Left lobe of liver (tissue), 2 donors: ENCODE measurements at places on chromosomes 11 and 22. TPM values are rescaled to one million over a fixed set of nuclear protein-coding genes. Genes with fewer than 3 reads are reported as not detected.
A peak's percentile ranks its signal among the peaks of the same experiment; 100 is the strongest.

DNA sequence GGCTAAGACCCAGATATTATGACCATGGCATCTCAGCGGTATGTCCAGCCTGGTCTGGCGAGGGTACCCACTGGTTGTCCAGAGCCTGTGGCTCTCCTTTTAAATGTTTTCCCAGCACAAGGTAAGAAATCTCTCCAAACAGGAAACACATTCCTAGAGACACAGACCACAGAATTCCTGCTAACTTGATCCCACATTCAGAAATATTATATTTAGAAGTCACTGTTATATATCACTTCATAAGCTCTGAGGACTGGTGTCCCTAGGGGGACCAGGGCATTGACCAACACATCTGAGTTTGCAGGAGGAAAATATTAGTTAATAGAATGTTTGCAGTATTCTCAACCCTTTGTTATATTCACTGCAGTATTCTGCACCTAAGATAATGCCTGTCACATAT lies 23.1 kb downstream of the TMPRSS13 start:
- DNase-seq, result no peak

- DNase-seq, result no peak
Observed at GRCh38 chr11:64216879-64217278, 9.1 kb downstream of the TRPT1 start.

- no peak for DNase-seq
Observed at GRCh38 chr22:45769569-45770210, 98.1 kb downstream of the ATXN10 start.

Gene ATP5MG
- 94.9 TPM for total RNA-seq

Gene CASP1
- total RNA-seq, result 5.4 TPM

- no peak for DNase-seq
Observed at GRCh38 chr11:1277936-1278512, 31.4 kb downstream of the TOLLIP start.

DNA sequence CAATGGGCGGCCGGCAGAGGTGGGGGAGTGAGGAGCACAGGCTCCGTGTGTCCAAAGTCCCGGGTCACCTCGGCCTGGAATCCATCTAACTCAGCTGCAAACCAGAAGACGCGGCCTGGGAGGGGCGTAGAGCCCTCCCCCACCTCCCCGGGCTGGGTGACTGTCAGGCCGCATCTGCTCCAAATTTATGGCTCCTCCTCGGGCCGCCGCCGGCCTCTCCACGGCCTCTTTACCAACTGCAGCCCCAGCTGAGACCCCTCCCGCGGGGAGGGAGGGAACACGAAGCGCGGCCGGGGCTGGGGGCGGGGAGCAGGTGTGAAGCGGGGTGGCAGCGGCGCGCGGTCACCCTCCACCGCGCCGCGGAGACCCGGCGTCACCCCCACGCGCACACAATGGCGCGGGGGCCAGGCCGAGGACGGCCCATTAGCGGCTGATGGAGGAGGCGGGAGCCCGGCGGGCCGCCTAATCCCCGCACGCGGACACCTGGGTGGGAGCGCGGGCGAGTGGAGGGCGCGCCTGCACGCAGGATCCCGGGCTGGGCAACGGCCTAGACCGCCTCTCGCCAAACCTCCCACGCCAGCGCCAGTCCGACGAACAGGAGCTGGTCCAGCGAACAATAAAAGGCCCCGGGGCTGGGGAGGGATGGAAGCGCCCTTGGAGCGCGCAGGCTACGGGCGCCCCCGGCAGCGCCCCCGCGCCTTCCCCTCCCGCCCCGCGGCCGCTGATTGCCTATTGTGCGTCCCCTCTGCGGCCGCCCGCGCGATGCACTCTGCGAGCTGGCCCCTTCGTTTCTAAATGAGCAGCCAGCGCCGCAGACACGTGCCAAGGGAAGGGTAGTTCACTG lies 25.9 kb upstream of the ROBO3 start:
- no peak for DNase-seq

DNA sequence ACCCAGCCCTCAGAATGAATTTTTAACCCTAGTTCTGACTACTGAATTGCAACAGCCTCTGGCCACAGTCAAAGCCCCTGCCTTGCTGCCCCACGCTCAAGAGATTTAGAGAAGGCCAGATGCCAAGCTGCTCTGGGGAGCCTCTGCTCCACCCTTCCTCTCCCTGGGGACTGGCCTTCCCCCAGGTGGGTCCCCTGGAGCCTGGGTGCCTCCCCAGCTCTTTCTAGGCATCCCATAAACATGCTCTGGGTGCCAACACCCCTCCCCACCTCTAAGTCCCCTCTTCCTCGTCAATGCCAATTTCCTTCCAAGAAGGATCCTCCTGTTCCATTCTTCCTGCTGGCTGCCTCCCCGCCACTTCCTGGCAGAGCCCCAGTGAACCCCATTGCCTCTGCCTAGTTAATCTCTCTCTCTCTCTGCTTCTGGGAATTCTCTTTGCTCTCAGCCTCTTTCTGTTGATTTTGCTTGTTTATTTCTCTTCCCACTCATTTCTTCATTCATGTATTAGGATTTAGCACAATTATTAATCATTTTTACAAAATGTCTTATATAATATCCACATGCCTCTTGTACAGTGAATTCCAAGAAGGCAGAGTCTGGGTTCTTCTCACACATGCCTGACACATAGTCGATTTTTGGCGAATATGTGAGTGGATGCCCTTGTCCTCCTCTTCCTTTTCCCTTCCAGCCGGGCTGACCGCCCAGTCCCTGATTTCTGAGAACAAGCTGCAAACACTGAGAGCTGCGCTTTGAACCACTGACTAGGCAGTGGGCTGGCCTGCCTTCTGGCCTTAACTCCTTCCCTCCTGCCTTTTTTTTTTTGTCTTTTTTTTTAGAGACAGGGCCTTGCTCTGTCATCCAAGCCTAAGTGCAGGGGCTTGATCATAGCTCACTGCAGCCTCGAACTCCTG lies 17.5 kb downstream of the UQCR10 start:
- DNase-seq, result peak; percentile 82

GRCh38 chr11:122732342-122733315 lies 77.1 kb downstream of the UBASH3B start:
- DNase-seq, result no peak

Gene RTN4RL2
- total RNA-seq, result 22.0 TPM

DNA sequence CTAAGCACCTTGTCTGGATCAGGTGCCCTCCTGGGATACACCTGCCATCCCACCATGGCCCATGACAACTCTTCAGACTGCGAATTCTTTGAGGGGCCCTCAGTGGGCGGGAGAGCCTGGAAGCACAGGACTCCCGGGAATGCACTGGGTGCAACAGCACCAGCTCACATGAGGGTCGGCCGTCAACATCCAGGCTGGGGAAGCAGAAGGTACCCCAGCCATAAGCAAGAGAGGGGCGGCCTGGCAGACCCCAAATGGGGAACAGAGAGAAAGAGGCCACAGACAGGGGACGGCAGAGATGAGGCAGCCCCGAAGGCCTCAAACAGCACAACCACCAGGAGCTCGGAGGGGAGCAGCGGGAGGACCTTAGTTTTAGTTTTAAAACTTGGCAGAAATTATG lies 94.4 kb downstream of the PHF21B start:
- no peak for DNase-seq

DNA sequence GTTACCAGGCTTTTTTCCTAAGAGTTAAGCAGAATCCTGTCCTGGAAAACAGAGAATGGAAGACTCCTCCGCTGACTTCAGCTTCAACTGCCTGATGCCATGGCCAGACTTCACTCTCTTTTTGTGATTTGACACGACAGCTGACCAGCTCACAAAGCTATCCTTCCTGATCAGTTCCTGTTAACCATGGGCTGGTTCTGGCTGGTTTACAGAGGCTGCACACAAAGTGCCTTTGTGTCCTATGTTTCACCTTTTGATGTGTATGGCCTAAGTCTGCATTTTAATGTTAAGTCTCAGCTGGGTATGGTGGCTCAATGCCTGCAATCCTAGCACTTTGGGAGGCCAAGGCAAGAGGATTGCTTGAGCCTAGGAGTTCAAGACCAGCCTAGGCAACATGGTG lies 11.1 kb downstream of the FOLR3 start:
- no peak for DNase-seq

DNA sequence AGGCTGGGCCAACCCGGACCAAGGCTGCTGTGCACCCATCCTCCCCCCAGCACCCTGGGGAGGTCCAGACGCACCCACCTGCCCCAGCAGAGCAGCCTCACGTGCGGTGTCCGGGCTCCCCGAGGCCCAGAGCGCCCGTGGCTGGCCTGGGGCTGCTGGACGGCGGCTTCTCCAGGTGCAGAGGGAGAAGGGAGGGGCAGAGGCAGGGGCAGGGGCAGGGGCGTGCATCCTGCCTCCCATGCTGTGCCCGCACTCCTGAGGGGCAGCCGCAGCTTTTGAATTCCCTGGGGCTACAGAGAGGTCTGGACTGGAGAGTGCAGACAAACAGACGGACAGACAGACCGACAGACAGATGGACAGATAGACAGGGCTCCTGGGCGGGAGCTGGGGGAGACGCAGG lies 83.6 kb upstream of the PRR5 start:
- DNase-seq, result no peak

- peak; percentile 76 for DNase-seq
Observed at GRCh38 chr22:46122511-46122971, 27.8 kb upstream of the PPARA start.

GRCh38 chr22:36369922-36370791 lies 17.6 kb downstream of the MYH9 start:
- peak; percentile 58 for DNase-seq

DNA sequence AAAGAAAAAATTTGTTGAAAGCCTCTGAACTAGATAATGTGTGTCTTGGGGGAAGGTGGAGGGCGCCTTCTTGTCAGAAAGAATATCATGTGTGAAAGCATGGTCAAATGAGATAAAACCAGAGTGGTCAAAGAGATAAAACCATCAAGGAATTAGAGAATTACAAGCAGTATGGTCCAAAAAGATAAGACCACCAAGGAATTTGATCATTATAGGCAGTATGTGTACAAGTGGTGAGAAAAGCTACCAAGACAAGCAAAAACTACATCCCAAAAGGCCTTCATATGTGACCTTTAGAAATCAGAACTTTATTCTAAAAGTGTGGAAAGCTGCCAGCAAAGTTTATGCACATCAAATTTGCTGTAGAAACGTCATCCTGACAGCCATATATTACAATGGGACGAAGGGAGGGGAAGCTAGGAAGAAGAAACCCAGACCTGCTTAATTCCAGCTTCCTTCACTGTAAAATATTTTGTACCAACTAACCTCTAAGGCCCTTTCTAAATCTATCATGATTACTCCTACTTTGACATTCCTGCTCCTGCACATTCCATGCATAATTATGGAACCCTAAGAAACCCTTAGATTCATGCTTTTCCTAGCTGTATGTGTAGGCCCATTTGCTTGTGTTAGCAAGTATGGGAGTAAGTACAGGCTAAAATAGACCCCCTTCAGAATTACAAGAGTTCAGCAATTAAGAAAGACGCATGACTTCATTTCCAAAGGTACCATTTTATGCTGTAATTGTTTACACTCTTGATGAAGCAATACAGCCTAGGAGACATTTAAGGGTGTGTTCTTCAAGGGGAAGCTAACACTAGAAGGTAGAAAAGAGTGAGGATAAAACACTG lies 51.6 kb downstream of the LGR4 start:
- DNase-seq, result no peak

Gene ELFN2
- 0.23 TPM for total RNA-seq

DNA sequence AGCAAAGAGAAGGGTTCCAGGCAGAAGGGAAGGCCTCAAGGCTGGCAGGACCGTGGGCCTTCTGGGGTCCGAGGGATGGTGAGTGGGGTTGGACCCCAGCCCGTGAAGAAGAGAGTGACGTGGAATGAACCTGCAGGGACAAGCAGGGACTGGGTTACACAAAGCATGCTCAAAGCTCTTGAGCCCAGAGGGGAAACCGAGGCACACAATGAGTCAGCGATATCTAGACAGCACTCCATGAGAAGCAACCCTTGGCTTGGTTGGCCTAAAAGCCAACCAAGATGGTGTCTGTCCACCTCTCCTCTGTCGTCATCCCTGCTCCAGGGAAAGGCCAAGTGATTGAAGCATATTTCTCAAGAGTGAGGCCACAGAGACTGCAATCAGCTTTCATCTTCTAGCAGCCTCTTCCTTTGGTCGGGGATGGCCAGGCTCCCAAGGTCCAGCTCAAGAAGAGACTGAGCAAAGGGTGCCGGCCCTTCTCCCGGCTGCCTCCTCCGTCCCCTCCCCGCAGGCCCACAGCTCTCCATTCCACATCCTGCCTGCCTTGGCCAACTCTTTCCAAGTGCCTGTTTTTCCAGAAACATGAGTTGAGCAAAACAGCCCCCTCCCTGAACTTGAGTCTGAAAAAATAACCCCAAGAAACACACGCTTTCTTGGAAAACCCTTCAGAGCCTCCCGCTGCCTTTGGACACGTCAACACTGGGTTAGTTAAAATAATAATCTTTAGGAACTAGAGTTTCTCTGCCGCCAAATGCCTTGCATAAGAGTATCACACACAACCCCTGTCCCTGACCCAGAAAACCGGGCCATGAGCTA lies 556.6 kb downstream of the MIAT start:
- no peak for DNase-seq

DNA sequence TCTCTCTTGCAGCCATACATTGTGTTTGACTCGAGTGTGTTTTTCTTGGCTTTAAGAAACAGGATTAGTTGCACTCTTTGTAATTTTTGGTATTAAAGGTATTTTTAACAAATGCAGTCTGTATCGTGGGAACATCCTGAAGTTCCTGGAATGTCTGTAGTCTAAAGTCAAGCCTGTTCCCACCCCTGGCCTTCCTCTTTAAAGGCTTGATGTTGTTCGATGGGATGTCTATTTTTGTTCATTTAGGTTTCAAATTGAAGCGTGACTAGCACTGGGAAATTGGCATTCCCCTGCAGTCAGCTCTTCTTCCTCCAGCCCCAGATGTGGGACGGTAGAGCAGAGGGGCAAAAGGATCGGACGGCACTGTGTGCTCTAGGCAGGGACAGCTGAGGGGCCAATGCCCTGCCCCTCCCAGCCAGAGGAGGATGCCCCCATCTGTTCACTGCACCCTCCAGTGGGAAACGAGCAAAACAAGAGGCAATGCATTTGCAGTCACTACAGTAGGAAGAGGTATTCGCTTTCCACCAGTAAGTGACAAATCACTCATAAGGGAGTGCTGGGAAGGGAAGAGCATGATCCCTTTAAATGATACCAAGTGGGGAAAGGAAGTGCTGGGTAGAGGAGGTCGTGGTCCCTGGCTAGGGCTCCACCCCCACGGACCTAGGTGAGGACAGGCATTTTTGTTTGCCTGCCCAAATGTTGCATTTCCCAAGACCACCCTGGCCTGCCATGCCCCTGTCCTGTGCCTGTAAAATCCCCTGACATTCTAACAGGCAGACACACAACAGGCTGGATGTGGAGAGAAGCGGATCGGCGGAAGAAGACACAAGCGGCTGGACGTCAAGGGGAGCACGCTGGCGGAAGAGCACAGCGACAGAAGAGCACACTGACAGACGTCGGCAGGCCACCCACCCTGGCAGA lies 47.4 kb upstream of the SEPTIN5 start:
- DNase-seq, result no peak

- DNase-seq, result no peak
Observed at GRCh38 chr22:32926600-32926999, 125.1 kb downstream of the TIMP3 start.

Gene MDK
- 2.0 TPM for total RNA-seq

DNA sequence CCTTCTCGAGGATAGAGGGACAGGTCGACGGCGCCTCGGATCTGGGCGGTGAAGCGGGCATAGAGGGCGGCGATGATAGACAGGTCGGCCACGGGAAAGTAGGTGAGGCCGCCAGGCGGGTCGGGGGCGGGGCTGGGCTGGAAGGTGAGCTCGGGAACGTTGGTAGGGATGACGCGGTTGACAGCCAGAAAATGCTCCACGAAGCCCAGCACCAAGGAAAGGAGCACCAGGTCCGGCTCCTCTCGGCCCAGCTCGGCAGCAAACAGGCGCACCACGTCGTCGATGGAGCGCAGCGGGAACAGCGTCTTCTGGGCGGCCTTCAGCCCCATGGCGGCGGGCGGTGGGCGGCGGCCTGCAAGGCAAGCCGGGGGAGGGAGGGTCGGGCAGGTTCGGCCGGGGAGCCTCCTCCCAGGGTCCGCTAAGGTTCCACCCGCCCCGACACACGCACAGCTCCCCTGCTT lies 540 bp downstream of the MEN1 start:
- DNase-seq, result no peak
